Stimulated activated CD4-positive, alpha-beta T cell treated with anti-CD3 and anti-CD28 coated beads, Interleukin-2, amount 100 ng/mL, for 48 hours (primary cell): ENCODE measurements at places on chromosomes 3 and 15.

DNA sequence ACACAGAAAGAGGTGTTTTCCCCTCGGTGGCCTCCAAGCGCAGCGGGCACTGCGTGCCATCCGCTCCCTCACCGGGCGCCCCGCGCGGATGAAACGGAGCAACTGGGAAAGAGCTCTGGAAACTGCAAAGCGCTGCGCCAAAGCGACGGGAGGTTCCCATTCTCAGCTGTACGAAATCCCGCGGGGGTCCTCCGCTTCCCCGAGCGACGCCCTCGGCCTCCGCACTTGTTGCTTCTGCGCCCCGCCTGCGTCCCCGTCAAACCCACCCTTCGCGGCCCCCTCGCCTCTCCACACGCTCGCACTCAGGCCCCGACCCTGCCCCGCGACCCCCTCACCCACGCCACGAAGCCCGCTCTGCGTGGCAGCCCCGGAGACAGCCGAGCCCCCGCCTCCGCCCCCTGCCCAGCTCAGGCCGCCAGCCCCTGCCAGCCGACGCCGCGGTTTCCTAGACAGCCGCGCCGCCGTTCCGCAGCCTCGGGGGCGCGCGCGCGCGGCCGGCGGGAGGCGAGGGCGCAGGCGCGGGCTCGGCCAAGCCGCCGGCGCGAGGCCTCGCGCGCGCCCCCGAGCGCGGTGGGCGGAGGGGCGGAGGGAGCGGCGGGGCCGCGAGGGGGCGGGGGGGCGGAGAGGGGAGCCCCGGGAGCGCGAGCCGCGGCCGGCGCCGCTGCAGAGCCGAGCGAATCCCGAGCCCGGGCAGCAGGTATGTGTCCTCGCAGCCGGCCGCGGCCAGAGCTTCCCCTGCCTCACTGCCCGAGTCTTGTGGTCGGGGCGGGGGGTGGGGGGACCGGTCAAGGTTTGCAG is at the start of gene TMEM266:
Gene TMEM266, plus strand, starts transcription at position 666 of the 798 bp plus-strand sequence. CDS start 74,279 bp downstream, outside the sequence.
- no peak for DNase-seq

- DNase-seq = no peak
These were observed 205.4 kb downstream of the PDZRN3 start for GRCh38 chr3:73419179-73419803.

DNA sequence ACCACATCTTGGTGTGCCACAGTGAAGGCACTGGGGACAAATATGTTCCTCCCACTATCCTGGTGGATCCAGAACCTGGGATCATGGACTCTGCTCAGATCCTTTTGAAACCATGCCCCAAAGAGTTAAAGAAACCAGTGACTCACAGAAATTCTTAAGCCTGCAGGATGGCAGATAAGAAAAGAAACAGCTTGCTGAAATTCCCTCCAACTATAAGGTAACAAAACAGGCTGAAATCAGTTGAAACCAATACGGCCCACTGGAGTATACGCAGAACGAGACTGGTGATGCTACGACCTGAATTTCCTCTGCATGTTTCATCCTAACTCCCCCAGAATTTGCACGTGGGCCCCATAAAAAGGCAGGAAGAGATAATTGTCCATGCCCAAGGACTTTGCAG is 209.6 kb downstream of the TJP1 start:
- DNase-seq = no peak

DNA sequence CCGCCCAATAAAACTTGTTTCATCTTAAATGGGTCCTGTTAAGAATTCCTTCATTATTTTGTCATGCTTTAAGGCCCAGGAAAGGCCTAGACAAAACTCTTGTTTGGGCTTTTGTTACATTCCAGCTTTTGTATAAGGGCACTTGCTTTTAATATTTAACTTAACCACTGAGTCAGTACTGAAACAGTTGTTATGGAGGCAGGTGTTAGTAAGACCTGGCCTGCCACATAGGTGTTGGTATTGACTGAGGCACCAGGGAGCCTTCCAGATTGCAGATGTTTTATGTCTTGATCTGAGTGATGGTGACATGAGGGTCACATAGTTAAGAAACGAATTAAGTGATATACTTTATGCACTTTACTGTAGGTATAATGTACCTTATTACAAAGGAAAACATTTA is 274.9 kb upstream of the TGFBR2 start:
- DNase-seq = no peak

GRCh38 chr3:100496711-100497261 is 4.4 kb downstream of the TMEM45A start:
- DNase-seq = no peak

- no peak for DNase-seq
These were observed 81.4 kb upstream of the PSMD6 start for GRCh38 chr3:64104691-64105111.

GRCh38 chr3:24709956-24710355 is 215.3 kb upstream of the THRB start:
- DNase-seq = no peak

DNA sequence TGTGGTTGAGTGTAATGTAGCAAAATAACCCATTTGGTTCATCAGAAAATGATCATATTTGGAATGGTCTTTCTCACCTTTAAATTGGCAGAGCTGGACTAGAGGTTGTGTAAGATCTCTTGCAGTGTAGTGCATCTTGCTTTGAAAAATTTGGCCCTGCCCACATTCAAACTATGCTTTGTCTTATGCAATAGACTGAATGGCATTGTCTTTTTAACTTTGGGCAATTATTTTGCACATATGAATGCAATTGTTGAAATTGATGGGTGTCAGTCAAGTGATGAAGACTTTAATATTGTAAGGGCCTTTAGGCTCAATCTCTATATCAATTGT is 381.4 kb downstream of the GRM7 start:
- no peak for DNase-seq

DNA sequence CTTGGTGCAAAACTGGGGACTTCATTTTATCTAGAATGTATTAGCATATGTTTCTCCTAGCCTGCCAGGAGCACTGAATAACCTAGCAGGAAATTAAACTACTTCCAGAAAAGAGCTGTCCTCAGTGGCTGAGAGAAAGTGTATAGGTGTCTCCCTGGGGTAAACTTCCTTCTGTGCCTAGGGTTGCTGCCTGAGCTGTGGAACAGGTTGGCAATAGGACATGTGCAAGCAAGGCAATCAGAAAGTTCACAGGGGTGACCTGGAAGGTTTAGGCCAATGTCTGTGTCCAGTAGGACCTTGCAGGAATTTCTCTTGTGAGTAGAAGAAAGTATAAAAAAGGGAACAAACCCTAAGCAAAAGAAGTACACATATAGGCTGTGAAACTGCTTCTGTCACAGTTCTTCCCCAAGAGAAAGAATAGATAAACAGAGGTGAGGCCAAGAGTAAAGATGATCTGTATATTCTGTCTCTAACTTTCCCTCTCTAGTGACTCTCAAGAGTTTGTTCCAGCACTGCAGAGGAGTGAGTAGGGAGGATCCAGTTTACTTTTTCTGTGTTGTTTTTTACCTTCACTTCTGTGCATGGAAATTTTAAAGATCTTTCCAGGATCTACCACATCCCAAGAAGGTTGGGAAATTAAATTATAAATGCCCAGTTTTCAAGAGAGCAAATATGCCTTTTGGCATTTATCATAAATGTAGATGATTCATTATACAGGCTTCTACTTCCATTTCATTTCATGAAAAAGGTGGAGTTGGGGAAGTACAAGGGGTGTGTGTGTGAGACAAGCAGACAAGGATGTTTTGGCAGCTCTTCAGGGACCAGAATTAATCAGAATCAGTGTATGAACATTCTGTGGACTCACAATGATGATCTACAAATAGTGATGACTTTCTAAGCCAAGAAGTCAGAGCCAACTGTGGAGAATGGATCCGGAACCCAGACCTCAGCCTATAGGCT is 155.2 kb downstream of the RBPMS2 start:
- DNase-seq = no peak

DNA sequence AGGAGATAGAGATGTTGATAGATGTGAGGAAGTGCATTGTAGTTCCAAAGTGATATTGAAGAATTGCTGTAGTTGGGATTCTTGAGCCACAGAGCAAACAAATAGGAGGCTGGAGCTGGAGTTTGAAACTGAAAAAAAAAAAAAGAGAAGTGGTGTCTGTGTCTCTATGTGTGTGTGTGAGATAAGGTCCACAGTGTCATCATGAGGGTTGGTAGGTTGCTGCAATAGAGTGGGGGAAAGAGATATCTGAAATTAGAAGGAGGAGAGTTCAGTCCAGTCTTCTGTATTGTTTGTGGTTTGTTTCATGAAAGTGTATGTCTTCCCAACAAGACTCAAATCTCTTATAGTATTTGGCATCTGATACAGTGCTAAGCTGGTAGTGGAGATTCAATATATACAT is 37.3 kb upstream of the CACNA1D start:
- no peak for DNase-seq

- DNase-seq = no peak
These were observed 114.8 kb downstream of the ADCY5 start for GRCh38 chr3:123334056-123334455.

DNA sequence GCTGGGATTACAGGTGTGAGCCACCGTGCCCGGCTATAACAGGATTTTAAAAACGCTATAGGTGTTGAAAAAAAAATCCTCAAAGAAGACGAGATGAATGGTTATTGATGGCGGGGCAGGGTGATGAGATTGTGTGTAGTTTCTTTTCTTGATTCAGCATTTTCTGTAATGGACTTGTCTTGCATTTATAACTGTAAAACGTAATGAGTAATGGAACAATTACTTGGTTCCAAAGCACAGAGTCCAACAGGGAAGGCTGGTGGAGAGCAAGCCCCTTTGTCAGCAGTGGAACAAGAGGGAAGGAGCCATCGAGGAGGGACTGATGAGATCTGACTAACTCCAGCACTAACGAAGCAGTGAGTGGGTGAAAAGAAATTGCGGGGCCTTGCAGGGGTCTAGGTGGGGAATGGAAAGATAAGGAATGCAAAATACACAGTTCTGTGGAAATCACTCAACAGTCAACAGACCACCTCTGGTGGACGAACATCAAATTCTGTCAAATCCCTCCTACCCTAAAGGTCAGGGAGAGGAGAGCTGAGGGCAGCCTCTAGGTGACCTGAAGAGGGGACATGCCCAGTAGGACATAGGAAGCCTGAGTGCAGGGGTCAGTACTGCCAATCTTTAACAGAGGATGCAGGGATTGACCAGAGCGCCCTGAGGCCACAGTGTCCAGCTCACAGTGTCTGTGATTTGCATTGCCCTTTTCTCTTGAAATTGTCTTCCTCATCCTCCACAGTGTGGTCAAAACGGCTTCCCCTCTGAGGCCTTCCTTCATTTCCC is 23.1 kb upstream of the CDCP1 start:
- no peak for DNase-seq

- no peak for DNase-seq
These were observed 72.7 kb upstream of the SLC4A7 start for GRCh38 chr3:27556887-27557286.

GRCh38 chr3:17478673-17479072 is 263.8 kb downstream of the TBC1D5 start:
- no peak for DNase-seq

- DNase-seq = no peak
These were observed 578 bp upstream of the PODXL2 start for GRCh38 chr3:127628426-127628787.

DNA sequence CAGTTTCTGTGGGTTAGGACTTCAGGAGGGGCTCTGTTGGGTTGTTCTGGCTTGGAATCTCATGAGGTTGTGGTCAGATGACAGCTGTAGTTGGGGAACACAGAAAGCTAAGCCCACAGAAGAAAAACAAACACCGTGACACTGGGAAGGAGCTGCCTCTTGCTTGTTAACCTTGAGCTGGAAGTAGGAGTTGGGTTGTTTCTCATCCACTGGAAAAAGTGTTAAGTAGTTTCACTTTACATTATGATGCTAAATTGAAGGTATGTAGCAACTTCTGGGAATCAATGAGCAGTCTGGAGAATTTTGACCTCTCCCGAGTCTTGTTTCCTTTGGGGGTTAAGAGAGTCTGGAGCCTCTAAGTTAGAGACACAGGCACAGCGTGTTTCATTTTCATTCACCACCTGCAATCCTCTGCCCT is 20.4 kb downstream of the HACD3 start:
- no peak for DNase-seq

DNA sequence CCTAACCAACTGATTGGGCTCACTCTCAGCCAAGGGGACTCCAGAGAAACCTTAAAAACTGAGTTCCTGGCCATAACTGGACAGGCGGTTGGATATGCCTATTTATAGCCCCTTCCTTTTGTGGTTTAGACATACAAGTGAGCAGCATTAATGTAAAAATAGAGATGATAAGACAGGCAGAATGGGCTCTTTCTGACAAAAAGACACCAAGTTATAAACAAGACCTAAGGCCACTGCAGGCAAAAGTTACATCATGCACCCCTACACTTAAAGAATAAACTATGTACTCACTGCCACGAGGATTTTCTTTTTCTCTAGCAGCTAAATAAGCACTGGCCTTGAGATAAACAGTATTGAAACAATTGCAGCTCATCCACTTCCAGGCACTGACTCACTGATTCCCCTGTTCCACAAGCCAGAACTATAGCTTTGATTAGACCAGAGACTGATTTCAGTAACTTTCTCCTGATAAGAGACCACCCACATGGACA is 30.1 kb downstream of the SUCNR1 start:
- DNase-seq = no peak

DNA sequence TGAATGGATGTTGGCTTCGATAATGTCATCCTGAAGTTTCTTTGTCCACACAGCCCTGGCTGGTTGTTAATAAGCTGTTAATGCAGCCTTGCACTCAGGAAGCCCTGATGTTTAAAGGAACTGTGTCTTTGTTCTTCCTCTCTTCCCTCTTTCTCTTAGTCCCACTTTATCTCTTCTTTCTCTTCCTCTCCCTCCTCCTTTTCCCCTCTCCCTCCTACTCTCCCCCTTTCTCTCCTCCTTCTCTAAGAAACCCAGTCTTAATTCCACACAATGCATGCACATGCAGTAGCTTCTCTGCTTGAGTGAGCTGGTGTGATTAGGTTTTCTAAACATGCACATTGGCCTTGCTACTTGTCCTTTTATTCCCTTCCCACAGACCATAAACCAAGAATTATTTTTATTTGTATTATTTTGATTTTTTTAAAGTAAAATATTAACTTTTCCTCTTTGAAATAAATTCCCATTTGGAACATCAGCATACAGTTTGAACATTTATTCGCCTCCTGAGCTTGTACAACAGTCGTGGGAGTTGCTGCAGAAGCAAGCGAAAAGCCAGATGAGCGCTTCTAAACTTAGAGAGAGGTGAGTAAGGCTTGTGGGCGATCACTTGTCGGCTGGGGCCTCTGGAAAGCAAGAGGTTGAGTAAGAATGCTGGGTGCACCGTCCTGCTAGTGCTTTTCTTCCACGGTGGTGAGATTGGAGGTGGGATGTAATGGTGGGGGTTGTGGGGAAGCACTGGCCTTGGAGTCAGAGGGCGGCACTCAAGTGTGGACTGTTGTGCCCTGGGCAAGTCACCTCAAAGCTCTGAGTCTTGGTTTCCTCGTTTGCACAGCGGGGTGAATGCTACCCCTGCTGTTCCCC is 7.2 kb downstream of the GHRL start:
- no peak for DNase-seq
